ENCODE measurements at places on chromosomes 13 and 19. TPM values are rescaled to one million over a fixed set of nuclear protein-coding genes. Genes with fewer than 3 reads are reported as not detected.

GRCh38 chr19:45968626-45969025, 5.0 kb downstream of the NOVA2 start:
- DNase-seq = no peak

- no peak for DNase-seq
These were observed 18.0 kb downstream of the CATSPERD start for GRCh38 chr19:5738423-5738822.

Gene ZNF614
- total RNA-seq = 14.0 TPM

DNA sequence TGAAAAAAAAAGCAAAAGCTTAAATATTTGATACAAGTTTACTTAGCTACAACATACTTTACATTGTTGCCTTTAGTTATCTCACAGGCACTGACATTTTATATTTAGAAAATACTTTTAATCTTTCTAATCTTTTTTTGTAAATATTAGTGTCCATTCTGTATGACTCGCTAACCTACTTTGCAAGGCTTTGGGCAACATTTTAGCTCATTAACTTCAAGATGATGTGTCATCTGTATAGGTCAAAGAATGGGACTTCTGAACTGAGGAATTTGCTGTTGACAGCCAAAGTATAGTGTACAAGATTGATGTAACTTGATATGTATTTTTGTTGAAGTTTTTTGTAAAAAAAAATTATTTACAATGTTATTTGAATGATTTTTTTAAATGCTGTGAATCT, 2.7 kb upstream of the C1QTNF9 start:
- DNase-seq = no peak

DNA sequence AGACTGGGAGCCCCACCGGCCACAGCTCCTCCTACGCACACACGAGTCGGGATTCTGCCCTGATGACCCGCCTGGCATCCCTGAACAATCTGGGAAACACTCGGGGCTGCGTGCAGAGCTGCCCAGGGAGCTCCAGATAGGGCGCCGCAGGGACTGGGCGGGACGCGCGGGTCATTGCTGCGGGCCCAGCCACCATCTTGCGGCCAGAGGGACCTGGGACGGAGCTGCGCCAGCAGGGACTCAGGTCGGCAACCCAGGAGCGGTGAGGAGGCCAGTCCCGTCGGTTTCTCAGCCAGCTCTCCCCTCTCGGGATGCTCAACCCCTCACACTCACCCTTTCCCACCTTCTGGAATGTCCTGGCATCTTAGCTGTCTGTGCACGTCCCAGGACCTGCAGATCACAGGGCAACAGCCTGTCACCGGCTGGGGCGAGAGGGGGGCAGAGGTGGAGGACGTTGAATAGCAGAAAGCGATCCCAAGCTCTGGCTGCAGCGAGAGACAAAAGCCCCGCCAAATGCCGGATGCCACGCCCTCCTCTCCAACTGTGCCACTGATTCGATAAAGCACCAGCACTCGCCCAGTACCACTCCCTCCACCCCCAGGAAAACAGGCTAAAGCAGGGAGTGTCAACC, 20.4 kb upstream of the ZNF91 start:
- peak; percentile 34 for DNase-seq

Gene CD209
- not detected for total RNA-seq

- DNase-seq = no peak
These were observed 497.8 kb downstream of the UQCRFS1 start for GRCh38 chr19:28715157-28715556.

Gene CLEC17A
- not detected for total RNA-seq

GRCh38 chr19:14482172-14482941, 7.2 kb upstream of the PTGER1 start:
- no peak for DNase-seq

DNA sequence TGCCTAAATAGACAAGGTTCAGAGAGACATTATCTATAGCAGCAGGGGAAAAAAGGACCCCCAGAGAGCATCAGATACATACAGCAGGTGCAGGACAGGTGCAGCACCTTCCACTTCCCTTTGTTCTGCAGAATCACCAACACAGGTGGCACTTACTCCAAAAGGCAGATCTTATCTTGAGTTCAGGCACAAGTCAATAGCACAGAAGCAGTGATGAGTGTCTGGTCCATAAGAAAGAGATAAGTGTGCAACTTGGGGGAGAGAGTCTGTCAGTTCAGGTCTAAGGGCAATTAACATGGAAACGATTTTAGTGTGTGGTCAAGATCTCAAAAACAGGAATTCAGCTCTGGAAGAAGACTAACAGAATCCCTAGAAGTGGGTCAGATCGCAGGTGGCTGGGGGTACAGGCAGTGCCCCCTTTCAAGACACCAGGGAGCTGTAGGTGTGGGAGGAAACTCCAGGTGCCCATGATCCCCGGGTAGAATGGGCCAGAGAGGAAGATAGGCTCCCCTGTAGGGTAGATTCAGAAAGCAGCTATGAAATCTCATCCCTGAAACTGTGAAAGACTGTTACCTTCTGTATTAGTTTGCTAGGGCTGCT, 40.6 kb downstream of the TNFSF11 start:
- DNase-seq = no peak

GRCh38 chr13:80177327-80177726, 163.6 kb downstream of the SPRY2 start:
- no peak for DNase-seq

DNA sequence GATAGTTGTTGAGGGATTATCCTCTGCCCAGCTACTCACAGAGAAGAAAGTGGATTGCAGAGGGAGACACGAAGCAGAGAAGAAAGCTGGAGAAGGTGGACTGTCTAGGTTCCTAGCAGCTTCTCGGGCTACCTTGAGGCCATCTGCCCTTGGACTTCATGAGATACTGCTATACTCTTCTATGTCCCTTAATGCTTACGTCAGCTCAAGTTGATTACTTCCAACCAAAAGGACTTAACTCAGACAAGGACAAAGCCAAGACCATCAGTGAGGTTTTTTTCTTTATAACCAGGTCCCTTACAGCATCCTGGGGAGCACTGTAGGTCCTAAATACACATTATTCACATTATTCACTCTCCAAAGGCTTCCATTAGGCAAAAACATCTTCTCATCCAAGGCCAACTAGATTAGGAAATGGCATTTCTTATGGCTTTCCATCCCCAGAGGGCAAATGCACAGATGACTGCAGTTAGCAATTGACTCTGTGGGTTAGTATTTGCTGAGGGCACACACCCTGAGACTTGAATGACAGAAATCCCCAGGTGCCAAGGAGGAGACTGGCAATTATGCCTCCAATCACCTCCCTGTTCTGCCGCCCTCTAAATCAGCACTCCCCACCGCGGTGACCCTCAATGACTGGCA, 4.1 kb upstream of the UBE2L5 start:
- no peak for DNase-seq

Gene PRR36
- not detected for total RNA-seq

DNA sequence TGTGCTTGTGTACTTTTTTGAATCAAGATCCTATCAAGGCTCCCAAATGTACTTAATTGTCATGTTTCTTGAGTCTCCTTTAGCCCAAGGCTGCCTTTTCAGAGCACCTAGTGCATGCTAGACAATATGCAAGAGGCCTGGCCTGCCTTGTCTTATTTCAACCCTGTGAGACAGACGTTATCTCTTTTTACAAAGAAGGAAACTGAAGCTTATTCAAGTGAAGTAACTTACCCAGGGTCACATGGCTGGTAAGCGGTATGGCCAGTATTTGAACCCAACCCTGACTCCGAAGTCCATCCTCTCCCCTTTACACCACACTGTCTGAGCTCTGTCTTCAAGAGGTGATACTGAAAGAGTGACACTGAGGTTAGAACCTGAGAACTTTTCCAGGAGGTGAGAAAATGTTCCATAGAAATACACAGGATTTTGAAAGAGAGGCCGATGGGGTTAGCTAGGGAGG, 505.1 kb downstream of the FOXO1 start:
- no peak for DNase-seq

DNA sequence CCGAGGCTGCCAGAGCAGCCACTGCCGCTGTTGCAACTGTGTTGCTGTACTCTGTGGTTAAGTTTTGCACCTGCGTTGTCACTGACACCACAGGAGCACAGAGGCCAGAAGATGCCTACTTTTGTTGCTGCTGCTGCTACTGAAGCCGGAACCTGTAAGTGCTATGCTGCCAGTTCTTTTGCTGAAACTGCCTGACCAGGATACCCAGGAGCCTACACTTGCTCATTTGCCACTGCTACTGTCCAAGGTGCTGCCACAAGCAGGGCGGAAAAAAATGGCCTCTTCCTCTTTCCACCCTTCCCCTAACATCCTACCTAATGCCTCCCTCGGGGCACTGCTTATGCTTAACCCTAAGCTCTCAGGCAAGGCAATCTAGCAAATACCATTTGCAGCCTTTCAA, 29.0 kb upstream of the NBEA start:
- peak; percentile 41 for DNase-seq

GRCh38 chr13:110902370-110902769, 12.5 kb downstream of the ANKRD10 start:
- no peak for DNase-seq

Gene SMAD9
- total RNA-seq = 1.7 TPM

All from myocyte (in vitro differentiated cells).